T-cell (primary cell): ENCODE measurements at places on chromosomes 2 and 18. TPM values are rescaled to one million over a fixed set of nuclear protein-coding genes. Genes with fewer than 3 reads are reported as not detected.

Gene CNTNAP5
- total RNA-seq = not detected

Gene SP110
- 111 TPM for total RNA-seq

GRCh38 chr2:109525836-109526235, 87.9 kb downstream of the SEPTIN10 start:
- H3K4me3 ChIP-seq = no peak overlapping the region
- no peaks in the 10 kb centered on the region for H3K4me1 ChIP-seq
- H3K36me3 ChIP-seq = no peaks in the 10 kb centered on the region
- H3K27ac ChIP-seq = no peak overlapping the region
- no peak for DNase-seq

DNA sequence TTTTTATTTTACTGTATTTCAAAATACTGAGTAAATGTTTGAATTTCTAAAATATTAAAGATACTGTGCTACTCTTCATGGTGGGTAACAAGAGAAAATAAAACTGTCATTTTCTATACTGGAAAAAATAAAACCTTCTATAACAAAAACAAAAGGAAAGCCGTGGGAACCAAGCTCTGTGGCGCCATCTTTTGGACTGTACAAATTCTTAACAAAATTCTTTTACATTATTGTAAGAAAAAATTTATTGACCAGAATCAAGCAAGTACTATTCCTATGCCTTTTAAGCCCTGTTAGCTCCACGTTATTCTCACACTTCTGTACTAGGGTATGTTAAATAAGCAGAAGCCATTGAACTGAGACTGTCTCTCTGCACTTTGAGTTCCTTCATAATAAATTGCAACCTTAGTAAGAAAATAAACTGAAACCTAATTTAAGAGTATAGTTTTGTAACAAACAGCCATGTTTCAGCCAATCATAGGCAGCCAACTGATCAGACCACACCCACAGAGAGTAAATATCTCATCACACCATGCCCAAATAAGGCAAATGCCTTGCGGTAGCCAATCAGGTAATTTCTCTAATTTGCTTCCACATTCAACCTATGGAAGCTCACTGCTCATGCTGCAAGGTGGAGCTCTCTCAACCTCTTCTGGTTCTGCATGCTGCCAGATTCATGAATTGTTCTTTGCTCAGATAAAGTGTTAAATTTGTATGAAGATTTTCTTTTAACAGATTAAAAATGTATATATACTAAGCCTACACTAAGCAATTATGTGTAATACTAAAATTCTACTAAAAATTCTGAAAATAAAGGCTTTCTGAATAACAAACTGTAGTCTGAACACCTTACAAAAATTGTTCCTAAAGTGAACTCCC, 42.2 kb downstream of the HIBCH start:
- peaks cover 4% of the 10 kb centered on the region for H3K36me3 ChIP-seq
- H3K4me1 ChIP-seq = no peaks in the 10 kb centered on the region
- DNase-seq = no peak
- H3K4me3 ChIP-seq = no peak overlapping the region
- no peaks in the 10 kb centered on the region for H3K27me3 ChIP-seq

DNA sequence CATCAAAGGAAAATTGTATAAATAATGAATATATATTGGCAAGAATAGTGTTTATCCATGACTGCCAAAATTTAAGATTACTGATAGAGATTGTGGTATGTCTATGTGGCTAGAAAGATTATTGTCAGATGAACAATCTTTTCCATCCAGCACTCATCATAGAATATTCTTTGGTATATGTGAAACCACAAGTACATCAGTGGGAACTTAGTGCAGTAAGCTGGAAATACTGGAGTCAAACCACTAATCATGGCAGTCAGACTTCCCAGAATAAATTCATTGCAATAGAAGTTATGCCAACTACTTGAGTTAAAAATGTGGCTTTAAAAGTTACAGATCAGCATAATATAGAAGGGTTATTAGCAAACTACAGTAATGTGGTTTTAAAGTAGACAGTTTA, 310.3 kb downstream of the GULP1 start:
- no peaks in the 10 kb centered on the region for H3K4me1 ChIP-seq
- H3K36me3 ChIP-seq = no peaks in the 10 kb centered on the region
- no peaks in the 10 kb centered on the region for H3K27me3 ChIP-seq
- no peak for DNase-seq

DNA sequence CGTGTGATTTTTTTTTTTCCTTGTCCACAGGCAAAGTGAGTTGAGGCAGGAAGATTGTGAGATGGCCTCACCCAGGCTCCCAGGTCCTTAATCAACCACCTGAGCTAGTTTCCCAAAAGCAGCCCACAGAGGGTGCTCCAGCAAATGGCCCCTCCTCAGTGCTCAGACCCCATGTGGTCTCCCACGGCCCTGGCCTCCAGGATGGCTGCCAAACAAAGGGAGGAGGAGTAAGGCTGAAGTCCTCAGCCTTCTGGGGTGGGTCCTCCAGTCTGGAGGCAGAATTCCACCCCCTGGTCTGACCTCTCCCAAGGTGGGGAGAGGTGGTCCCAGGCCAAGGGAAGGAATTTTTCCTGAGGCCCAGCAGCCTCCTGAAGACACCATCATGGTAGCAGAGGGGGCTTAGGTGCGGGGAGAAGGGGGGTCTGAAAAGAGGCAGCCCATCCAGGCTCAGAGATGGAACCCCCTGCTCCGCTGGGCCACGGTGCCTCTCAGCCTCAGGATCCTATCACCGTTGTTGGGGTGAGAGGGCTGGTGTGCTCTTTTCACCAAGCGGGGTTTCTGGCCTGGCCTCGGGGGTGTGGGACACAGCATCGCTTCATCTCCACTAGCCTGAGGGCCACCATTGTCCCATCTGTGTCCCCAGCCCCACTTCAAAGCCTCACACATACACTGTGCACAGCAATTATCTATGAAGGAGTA, 2.3 kb downstream of the NGEF start:
- no peak overlapping the region for H3K4me3 ChIP-seq
- no peaks in the 10 kb centered on the region for H3K36me3 ChIP-seq

DNA sequence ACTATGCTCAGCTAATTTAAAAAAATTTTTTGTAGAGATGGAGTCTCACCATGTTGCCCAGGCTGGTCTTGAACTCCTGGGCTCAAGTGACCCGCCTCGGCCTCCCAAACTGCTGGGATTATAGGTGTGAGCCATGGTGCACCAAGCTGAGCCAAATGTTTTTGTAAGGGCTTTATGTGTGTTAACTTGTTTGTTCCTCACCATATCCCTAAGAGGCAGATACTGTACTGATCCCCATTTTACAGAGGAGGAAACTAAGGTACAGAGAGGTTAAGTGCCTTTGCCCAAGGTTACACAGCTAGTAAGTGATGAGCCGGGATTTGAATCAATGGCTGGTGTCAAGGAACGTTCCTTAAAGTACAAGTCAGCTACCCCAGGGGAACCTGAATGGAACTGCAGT, 85.3 kb upstream of the KLF7 start:
- H3K27ac ChIP-seq = no peak overlapping the region
- H3K27me3 ChIP-seq = no peaks in the 10 kb centered on the region
- DNase-seq = no peak
- H3K4me1 ChIP-seq = no peaks in the 10 kb centered on the region
- H3K4me3 ChIP-seq = no peak overlapping the region
- no peaks in the 10 kb centered on the region for H3K36me3 ChIP-seq

DNA sequence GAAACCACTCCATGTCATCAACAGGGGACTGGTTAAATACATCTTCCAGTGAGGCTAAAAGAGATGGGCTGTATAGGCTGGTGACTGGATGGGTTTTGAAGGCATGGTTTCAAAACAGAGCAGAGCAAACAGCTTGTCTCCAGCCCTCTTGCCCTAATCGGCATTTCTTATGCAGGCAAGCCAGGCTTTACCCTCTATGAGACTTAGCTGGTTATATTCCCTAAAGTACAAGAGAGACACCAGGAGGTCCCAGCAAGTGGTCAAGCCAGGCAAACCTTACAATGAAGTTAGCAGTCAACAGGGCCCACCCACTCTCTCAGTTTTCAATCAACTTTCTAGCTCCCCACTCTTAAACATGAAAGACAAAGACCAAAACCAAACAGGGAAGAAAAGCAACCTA, 19.0 kb downstream of the OSBPL1A start:
- no peak for DNase-seq
- no peak overlapping the region for H3K4me3 ChIP-seq
- H3K36me3 ChIP-seq = no peaks in the 10 kb centered on the region
- H3K4me1 ChIP-seq = no peaks in the 10 kb centered on the region
- no peaks in the 10 kb centered on the region for H3K27me3 ChIP-seq

GRCh38 chr2:144183727-144184126, 336.2 kb downstream of the ZEB2 start:
- H3K4me3 ChIP-seq = peak overlapping the region; percentile 25
- peak; percentile 75 for DNase-seq
- peaks cover 5% of the 10 kb centered on the region for H3K4me1 ChIP-seq
- H3K27ac ChIP-seq = peak overlapping the region; percentile 56

GRCh38 chr2:228535396-228535795, 353.9 kb upstream of the SPHKAP start:
- H3K27ac ChIP-seq = no peak overlapping the region
- H3K4me3 ChIP-seq = no peak overlapping the region
- no peak for DNase-seq
- no peaks in the 10 kb centered on the region for H3K4me1 ChIP-seq
